ENCODE measurements at places on chromosomes 13 and 19. TPM values are rescaled to one million over a fixed set of nuclear protein-coding genes. Genes with fewer than 3 reads are reported as not detected.

DNA sequence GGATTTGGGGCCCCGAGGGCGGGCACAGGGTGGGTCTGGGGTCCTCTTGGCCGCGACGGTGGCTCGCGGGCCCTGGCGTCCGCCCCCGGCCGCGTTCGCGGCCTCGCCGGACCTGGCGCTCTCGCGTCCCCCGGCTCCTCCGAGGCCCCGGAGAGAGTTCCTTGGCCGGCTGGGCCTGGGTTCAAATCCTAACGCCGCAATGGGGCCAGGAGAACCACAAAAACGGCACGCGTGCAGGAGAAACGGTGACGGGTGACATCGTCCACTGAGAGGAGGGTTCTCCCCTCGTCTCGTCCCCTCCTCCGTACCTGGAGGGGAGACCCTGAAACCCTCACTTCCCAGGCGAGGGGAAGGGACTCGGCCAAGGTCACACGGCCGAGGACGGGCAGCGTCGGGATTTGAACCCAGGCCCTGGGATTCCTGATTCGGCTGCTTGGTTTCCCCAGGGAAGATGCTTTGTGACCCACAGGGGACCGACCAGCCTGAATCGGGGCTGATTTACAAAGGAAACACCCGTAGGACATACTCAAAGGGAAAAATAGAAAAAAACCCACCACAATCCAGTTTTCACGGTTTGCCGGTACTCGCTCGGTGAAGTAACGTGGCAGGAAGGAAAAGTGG is 624 bp downstream of the SAFB start:
- H3K4me1 ChIP-seq: peaks cover 53% of the 10 kb centered on the region
- H3K27me3 ChIP-seq: peaks cover 23% of the 10 kb centered on the region
- peak; percentile 10 for DNase-seq
- H3K4me3 ChIP-seq: peak overlapping the region; percentile 100

DNA sequence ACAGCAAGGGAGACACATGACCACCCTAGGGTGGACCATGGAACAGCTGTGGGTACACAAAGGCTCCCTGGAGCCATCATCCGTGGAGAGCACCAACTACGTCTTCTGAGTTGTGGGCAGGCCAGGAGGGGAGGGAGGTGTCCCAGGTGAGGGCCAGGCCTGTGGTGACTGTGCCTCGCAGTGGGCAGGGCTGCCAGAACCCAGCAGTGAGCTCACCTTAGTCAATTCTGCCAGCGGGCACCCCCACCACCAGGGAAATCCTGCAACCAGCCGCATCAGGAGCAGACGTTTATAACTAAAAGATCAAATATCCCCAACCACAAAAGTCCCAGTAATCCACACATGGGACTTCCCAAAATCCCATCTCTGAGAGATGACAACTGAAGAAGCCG is 19.6 kb downstream of the ELL start:
- no peak for DNase-seq
- no peak overlapping the region for H3K4me3 ChIP-seq
- H3K27ac ChIP-seq: no peak overlapping the region
- peaks cover 9% of the 10 kb centered on the region for H3K4me1 ChIP-seq
- H3K36me3 ChIP-seq: peaks cover 7% of the 10 kb centered on the region

LIN7B gene
- total RNA-seq: 5.8 TPM

- DNase-seq: no peak
- no peak overlapping the region for H3K4me3 ChIP-seq
- no peaks in the 10 kb centered on the region for H3K27me3 ChIP-seq
- H3K4me1 ChIP-seq: no peaks in the 10 kb centered on the region
- H3K36me3 ChIP-seq: no peaks in the 10 kb centered on the region
These were observed 476.5 kb downstream of the KLF5 start for GRCh38 chr13:73535341-73535740.

ATP7B gene
- 19.3 TPM for total RNA-seq

Data from endothelial cell (in vitro differentiated cells).